ENCODE measurements at places on chromosomes 6 and 20.

DNA sequence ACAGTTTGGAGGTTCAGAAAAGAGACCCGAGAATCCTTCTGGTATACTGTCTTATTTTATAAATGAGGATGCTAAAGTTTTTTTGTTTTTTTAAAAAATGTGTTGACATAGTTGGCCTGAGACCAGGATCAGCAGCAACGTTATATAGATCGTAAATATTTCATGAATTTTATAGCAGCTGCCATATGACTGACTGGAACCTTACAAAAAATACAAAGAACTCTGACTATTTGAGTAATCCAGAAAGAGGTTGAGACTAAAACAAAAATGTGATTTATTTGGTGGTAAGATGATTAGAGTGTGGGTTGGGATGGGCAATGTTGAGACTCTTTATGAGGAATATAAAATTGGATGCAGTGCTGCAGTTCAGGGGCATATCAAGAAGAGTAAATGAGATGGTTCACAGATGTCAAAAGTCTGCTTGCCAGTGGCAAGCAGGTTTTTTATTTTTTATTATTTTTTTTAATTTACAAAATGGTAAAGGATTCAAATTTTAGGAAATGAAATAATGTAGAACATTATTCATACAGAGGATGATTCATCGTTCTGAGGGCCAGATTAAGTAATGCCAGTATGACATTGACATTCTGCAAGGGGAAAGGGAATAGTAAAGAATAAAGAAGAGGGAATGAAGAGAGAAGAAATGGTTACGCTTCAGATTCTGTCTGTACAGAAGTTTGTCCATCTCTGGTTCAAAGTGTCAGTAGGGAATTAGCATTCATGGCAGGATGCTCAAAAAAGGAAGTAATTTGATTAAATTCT, 58.5 kb downstream of the SCAF8 start:
- DNase-seq = no peak

GRCh38 chr6:82568290-82568993, 204.8 kb downstream of the TPBG start:
- no peak for DNase-seq

- no peak for DNase-seq
These were observed 424.5 kb downstream of the HTR1B start for GRCh38 chr6:77038807-77039206.

- no peak for DNase-seq
These were observed 19.7 kb downstream of the VAPB start for GRCh38 chr20:58408603-58409246.

DNA sequence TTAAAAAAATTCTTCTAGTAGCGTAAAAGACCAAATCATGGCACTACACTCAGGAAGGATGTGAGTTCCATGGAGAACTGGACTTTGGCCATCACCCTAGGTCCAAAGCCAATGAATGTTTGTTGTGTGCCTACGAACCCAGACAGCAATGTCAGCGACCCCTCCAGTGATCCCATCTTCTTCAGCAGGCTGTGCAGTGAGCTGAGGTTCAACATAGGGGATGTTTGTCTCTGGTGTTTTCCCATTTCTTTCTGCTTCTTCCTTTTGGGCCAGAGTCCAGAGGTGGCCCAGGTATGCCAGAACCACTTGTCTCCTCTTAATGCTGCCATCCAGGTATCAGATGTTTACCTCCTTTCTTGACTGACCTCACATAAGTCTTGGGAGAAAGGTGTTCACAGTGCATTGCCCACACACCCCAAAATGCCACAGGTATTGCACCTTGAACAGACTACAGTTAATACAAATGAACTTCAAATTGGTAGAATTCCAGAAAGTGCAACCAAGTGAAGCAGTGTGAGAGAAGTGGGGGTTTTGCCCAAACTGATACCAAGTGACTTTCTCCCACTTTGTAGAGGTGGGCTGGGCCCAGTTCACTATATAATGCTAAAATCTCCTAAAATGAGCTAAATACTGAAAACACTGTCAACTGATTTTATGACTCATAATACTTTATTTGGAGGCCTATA, 14.1 kb downstream of the KIZ start:
- no peak for DNase-seq

- no peak for DNase-seq
These were observed 37.4 kb downstream of the CITED2 start for GRCh38 chr6:139337001-139337400.

DNA sequence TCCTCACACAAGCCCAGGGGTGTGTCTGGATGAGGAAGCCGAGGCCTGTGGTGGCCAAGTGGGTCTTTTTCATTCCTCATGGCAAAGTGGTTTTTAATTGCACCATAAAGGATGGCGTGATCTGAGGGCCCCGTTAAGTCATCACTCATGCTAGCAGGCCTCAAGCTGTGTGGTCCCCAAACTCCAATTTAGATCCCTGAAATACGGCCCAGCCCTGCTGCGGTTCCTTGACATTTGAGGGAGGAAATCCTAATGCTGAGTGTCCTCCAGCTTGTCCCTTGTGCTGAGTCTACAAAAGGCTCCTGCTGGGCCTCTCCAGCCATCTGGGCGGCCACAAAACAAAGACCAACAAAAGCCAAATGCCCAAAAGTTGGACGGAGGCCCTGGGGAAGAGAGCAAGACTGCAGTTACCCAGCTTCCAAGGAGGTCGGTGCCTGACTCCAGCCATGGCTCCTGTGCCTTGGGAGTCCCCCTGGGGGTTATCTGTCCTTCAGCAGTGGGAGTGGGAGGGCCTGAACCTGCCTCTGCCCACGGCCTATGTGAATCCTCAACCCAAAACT, 162.3 kb upstream of the PDE10A start:
- no peak for DNase-seq

DNA sequence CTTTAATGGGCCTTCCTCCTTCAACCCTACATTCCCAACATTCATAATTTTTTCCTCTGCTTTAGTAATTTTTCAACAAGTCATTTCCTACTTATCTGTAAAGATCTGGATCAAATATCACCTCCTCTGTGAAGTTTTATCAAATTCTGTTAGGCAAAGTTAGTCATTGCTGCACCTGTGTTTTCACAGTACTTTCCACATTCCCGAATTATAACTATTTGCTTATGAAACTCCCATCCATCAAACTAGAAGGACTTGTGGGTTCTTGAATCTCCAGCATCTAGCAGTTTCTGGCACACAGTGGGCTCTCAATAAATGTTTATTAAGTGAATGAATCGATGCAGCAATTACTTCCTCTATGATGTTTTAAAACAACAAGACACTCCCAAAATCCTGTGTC, 257.6 kb downstream of the HDGFL1 start:
- DNase-seq = no peak

DNA sequence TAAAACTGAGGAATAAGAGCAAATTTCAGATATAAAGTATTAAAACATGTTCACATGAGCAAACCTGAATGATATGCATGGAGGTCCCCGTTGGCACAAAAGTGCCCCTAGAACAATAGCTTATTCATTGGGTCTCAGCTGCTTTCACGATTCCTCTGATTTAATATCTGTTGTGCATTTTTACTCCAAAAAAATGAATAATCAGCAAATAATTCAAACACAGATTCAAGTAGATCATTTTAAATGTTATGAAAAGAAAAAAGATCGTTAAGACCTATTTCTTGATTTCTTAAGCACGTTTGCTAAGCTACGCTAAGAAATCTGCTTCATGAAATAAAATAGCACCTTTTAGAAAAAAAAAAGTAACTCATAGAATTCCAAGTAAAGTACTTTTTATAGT, 21.7 kb downstream of the HUS1B start:
- no peak for DNase-seq

- DNase-seq = peak; percentile 22
These were observed 38.2 kb downstream of the MICA start for GRCh38 chr6:31441365-31442267.

DNA sequence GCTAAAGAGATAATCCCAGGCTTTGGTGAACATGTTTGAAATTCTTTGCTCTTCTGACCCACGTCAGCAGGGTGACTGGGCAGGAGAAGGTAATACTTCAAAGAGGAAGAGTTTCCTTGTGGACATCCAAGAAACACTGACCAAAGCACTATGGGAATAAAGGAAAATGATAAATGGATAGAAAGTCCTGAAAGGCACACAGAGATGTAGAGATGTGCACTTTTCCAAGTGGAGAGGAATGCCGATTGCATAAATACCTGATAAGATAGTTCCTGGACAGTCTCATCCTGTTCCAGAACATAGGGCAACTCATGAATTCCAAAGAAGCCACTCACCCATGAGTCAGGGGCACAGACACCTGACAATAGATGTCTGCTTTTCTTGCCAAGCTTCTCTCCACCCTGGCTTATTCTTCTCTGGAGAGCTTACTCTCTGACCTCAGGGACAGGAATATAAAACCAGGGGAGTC, 191.3 kb upstream of the FOXA2 start:
- no peak for DNase-seq

- DNase-seq = no peak
These were observed 30.6 kb downstream of the ZNF311 start for GRCh38 chr6:28974505-28974904.

DNA sequence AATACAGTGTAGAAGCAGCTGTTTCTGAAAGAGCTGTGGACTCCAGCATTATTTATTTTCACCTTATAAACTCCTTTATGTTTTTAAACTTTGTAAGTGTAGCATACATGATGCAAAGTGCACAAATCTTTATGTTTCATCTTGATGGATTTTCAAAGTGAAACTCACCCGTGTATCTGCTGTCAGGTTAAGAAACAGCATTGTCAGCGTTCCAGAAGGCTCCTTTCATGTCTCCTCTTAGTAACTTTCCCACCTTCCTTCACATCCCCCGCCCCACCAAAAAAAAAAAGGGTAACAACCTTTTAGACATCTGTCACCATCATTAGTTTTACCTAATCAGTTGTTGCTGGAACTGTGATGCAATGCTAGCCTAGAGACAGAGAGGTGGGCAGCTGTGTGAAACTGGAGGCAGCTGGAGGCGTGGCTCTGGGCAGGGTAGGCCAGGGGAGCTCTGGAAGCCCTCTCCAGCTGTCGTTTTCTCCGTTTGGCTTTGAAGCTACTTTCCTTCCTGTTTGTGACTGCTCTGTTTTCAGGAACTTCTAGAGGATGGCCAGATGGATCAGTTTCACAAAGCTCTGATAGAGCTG, 7.2 kb downstream of the ACTR5 start:
- no peak for DNase-seq

- no peak for DNase-seq
These were observed 23.7 kb downstream of the PLCB1 start for GRCh38 chr20:8155812-8156211.

- DNase-seq = no peak
These were observed 245.4 kb downstream of the HTR1B start for GRCh38 chr6:77217896-77218295.

DNA sequence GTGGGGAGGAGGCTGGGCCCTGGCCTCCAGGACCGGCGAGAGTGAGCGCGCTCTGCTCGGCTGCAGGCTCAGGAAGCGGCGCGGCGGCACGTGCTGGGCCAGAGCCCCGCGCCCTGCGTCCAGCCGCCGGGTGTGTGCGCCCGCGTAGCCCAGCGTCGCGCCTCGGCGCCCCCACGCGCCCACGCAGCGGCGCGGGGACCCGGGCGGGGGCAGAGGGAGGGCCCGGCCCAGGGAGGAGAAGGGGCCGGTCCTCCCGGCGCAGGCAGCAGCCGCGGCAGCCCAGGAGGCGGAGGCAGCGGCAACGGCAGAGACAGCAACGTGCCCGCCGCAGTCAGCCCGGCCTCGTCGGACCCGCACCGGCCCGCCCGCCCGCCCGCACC, at the start of gene EYA2:
Gene EYA2, plus strand, starts transcription at position 265 of the 380 bp plus-strand sequence. CDS start 95,168 bp downstream, outside the sequence.
- no peak for DNase-seq

DNA sequence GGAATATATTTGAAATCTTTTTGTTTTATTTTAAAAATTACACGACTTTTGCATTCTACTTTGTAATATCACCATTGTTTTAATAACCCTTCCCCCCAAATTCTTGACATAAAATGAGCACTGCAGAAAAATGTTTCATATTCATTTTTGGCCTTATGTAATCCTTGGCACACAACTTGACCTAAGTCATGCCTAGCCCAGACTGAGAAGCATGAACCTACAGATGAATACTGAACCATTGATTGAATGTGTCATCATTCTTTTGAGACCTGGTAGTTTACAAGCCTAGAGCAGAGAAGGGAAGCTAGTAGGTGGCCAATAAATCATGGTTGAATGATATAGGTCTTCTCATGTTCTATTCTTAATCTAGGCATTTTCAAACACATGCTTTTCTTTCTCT, 89.4 kb upstream of the EDN1 start:
- no peak for DNase-seq

DNA sequence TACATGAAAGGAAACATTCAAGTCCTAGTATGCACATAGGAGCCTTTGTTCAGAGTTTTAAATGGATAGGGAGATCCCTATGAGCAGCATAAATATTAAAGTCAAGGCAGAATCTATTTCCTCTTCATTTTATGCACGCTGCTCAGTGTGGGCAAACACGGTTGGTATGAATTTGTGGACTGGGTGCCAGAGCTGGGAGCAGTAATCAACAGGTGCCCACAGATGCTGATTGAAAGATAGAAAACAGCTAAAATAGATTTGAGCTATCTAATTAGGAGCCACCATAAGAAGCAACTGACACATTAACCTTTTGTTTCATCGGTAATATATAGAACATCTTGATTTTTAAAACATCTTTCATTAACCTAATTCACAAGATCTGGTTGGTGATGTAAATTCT, 175.5 kb downstream of the EYS start:
- DNase-seq = no peak

- no peak for DNase-seq
These were observed 144.3 kb downstream of the F13A1 start for GRCh38 chr6:6176127-6176526.

- no peak for DNase-seq
These were observed 94.7 kb downstream of the YTHDF1 start for GRCh38 chr20:63121246-63121645.

DNA sequence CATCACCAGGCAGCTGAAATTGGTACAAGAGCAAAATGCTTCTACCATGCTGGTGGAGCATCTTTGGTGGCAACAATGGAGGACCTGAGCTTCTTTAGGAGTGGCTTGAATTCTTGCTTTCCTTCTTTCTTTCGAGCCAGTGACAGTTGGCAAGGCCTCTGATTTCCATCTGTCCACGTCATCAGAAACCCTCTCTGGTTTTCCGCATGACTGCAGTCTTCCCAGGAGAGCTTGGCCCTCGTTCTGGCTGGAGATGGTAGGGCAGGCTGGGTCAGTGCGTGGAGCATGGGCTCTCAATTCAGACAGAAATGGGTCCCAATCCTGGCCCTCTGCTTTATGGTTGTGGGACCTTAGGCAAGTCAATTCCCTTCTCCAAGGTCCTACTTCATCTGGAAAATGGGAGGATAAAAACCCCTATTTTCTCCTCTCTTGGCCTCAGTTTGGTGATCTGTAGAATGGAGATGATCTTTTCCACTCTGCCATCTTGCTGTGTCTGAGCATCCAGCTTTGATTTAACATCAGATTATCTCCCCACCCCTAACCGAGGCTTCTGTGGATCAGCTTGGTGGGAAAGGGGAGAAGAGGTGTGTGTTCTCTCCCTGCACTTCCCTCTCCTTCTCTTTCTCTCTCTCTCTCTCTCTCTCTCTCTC, 3.6 kb upstream of the BPIFB1 start:
- no peak for DNase-seq

DNA sequence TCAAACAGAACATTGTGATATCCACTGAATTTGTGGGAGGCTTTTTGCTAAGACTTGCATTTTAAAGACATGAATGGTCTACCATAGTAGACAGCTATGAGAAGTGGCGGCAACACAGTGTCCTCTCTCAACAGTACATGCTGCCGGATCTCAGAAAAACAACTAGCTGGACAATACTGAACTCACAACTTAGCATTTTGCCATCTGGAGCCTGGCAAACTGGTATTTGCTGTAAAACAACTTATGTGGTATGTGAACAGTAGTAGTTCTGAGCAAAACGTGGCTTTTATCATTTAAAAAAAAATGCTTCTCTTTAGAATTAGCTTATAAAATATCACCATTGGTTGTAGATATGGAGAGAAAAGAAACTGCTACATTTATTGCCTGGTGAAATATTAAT, 3.3 kb upstream of the PXDC1 start:
- no peak for DNase-seq

- no peak for DNase-seq
These were observed 181.0 kb downstream of the TRIM27 start for GRCh38 chr6:28742668-28743270.

Measured in hypothalamus (tissue), 51 donors.